Fibroblast of skin of scalp (primary cell): ENCODE measurements at places on chromosomes 4 and X.

DNA sequence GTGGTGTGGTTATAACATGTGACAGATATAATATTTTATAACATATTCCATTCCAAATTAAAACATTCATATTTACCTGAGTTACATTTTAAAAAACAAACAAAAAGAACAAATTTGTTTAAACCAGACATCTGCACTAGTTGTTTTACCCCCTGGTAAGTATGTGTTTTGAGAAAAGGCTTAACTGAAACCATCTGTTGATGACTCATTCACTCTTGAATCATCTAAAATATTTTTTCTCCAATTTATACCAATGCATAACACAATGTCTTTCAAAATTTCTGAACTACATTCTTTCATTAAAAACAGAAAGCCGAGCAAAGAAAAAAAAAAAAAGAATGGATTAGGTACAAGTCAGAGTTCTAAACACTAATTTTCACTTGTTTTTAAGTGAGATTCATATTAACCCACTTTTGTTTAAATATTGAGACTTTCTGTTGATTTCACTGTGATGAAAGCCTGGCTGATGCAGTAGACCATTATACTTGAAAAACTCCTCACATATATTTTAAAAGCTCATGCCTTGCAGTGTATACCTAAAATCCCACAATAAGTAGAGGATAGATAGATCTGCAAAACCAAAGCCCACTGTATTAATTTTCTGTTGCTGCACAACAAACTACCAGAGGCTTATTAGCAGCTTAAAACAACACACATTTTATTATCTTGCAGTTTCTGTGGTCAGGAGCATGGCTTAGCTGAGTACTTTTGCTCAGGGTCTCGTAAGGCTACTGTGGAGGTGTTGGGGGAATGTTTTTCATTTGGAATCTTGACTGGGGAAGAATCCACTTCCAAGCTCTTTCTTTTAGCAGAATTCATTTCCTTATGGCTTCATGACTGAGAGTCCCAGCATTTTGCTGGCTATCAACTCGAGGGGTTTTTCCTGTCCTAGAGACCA lies 221.5 kb downstream of the PCDH18 start:
- DNase-seq, result peak; percentile 93

DNA sequence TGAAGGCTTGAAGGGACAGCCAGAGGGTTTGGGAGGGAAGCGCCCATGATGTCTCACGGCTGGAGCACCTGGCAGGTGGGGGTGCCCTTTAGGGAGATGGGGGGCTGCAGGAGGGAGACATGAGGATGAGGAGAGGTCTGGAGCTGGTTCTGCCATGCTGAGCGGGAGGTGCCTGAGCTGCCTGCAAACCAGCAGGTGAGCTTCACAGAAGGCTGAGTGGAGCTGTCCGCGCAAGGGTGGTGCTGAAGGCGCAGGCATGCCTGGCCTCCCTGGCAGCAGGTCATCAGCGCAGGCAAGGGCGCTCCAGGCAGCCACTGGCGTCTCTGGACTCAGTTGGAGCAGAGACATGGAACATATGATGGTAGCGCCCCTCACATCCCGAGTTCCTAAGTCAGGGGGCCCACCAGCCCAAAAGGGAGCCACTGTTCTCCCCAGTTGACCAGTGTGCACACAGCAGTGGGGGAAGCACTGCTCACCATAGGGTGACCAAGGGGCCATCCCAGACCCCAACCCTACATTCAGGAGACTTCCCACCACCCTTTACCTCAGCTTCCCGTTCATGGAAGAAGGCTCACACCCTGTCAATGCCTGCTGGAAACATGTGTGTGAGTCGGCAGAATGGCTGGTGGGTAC lies 25.8 kb downstream of the ADRA2C start:
- peak; percentile 26 for DNase-seq

DNA sequence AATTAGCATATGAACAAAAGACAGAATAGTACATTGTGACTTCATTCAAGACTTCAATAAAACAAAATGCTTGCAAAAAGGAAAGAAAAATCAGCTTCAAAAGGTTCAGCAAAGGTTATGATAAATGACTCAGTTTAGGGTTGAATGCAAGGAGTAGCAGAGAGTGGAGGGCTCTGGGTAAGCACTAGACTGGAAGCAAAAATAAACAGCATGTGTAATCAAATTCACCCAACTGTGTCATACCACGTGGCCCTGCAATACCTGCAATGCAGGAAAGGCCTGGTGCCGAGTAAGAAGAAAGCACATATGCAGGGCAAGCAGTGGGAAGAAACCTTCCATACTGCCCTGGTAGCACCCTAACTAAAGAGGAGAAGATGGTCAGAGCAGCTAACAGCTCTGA lies 88.7 kb downstream of the ATP11C start:
- DNase-seq, result no peak

DNA sequence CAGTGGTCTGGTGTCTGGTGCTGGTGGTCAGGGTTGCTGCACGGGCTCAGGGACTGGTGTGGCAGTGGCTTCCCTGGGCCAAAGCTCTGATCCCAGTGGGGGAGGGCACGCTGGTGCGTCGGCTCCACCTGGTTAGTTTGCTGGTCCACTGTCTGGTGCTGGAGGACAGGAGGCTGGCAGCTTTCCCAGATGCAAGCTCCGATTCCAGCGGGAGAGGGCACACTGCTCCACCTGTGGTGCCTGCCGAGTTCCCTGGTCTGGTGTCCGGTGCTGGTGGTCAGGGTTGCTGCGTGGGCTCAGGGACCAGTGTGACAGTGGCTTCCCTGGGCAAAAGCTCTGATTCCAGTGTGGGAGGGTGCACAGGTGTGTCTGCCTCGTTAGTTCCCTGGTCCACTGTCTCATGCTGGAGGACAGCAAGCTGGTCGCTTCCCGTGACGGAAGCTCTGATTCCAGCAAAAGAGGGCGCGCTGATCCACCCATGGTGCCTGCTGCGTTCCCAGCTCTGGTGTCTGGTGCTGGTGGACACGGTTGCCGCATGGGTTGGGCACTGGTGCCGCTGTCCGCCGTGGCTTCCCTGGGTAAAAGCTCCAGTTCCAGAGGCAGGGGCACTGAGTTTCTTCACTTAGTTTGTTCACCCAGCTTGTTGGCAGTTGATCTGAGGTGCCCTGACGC lies 5.8 kb downstream of the VMA21 start:
- DNase-seq, result no peak

GRCh38 chr4:18390655-18391353 lies 369.2 kb upstream of the LCORL start:
- peak; percentile 10 for DNase-seq

DNA sequence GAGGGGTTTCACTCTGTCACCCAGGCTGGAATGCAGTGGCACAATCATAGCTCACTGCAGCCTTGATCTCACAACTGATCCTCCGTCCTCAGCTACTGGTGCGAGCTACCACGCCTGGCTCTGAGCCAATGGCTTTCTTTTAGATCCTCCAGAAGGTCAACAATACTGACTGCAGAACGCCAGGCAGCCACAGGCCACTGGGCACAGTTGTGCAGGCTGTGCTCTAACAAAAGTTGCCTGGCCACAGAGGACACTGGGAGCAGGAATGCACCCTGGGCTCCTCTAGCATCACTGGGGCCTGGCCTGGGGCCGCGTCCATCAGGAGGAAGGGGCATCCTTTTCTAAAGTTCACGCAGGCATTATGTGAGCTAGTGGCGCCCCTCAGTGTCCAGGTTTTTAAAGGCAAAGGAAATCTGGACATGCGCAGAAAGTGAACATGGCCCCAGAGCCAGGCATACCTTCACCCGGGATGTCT lies 14.9 kb upstream of the PORCN start:
- peak; percentile 60 for DNase-seq

- no peak for DNase-seq
Observed at GRCh38 chr4:5568931-5569330, 139.4 kb downstream of the EVC2 start.

DNA sequence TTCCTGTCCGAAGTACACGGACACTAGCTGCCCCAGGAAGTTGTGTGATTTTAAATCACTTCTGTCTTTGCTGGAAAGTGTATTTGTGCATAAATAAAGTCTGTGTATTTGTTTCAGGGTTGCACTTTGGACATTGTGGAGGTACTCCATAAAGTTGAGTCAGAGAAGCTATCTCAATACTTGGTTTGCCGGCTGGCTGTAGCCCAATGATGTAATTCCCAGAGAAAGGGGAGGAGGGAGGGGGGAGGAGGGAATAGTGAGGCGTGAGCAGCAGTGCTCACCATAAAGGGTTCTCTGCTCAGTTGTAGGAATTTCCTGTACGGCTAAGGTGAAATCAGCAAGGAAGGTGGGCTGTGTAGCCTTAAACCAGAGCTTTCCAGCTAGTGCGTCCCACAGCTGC lies 7.5 kb downstream of the APEX2 start:
- peak; percentile 43 for DNase-seq

GRCh38 chr4:125316401-125316790 lies 1.6 kb downstream of the FAT4 start:
- DNase-seq, result no peak

GRCh38 chrX:112521676-112522075 lies 158.1 kb downstream of the LHFPL1 start:
- DNase-seq, result no peak

DNA sequence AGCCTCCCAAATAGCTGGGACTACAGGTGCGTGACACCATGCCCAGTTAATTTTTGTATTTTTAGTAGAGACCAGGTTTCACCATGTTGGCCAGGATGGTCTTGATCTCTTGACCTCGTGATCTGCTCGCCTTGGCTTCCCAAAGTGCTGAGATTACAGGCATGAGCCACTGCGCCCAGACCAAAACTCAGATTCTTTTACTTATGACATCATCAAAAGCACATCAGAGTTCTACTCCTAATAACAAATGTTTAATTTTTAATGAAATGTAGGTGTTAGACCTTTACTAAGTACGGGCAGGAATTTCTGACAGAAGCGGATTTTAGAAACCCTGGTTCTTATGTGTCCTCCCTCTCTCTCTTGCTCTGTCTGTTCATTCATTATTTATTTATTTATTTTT lies 38.5 kb upstream of the ERVMER34-1 start:
- DNase-seq, result no peak

GRCh38 chrX:23908219-23909004 lies 606 bp downstream of the CXorf58 start:
- no peak for DNase-seq

GRCh38 chrX:38891641-38892413 lies 90.6 kb downstream of the MID1IP1 start:
- DNase-seq, result peak; percentile 47

DNA sequence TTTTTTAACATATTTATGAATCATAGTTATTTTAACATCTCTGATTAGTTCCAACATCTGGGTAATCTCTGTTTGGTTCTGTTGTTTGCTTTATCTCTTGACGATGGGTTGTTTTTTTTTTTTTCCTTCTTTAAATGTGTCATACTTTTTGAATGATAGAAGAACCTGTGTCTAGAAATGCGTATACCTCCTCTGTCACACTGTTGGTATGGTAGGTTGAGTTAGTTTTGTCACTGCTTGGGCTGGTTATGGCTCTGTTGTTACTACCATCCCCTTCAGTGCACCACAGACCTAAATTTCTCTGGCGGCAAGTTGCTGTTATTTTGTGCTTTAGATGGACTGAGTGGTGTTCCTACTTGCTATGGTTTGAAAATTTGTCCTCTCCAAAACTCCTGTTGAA lies 16.8 kb downstream of the STIM2 start:
- DNase-seq, result no peak

DNA sequence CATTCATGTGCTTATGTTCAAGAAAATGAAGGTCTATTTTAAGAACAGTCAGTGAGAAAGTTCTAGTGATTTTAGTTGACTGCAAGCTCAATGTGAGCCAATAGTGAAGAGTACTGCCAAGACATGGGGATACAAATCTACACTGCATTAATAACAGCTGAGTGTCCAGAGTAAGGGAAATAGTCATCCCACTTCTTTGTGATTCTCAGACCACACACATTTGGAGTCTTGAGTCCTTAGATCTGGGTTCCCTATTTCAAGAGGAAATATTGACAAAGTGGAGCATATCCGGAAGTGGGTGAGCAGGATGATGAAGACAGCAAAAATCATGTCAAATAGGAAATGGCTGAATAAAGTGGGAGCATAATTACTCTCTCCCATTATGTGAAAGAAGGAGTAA lies 171.1 kb downstream of the LARP7 start:
- DNase-seq, result no peak

DNA sequence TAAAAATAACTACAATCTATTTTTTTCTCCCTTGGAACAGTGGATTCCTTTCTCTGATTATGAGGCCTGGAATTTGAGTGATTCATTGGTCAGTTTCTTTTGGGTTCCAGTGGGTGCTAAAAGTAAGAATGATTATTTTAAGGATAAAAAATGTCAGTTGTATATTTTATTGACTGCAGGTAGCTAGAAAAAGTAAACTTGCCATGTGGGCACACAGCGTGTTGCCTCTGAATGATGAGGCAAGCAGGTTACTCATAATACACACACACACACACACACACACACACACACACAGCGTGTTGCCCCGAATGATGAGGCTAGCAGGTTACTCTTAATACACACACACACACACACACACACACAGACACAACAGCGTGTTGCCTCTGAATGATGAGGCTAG lies 13.8 kb downstream of the GALNT7 start:
- peak; percentile 82 for DNase-seq

DNA sequence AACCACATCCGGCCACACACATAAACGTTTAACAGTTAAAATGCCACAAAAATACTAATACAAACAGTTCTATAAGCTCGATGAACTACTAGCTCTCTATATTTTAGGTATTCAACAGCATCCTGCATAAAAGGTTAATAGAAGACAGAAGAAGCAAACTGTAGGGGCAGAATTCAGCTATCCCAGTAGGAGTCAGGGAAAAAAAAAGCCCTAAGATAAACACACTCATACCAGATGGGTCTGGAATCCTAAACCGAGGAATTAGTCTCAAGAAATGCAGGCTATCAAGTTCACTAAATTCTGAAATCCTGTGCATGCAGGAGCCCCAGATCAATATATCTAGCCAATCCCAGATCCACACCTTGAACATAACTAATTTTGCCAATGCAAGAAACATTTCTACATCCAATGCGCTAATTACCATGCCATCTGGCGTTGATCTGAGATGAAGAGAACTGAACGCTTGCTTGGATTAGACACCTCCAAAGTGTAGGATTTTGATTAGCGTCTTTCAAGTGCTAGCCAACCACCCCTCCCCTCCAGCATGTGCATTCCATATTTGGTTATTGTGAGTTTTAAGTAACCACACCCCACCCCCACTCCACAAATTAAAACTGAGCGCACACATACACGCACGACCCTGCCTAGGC lies 512.2 kb upstream of the INTU start:
- peak; percentile 36 for DNase-seq

GRCh38 chrX:24207826-24208225 lies 58.3 kb downstream of the ZFX start:
- peak; percentile 35 for DNase-seq

DNA sequence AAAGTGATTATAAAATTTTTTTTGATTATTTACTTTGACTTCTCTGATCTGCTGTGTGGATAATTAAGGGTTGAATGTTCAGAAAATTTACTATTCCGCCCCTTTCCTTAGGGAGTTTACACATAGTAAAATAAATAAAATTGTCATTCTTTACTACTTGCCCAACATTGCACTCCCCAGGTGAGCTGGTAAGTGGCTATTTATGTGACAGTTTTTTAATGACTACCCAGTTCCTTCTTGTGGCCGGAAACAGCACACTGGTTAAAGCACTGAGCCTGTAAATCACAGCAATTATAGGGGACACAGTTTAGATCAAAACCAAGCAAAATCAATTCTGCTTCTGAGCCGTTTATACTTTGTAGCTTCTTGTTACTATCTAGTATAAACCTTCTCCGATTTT lies 158.1 kb downstream of the FHIP1A start:
- DNase-seq, result no peak
